Right cardiac atrium (tissue), 5 donors: ENCODE measurements at places on chromosomes 4 and X. TPM values are rescaled to one million over a fixed set of nuclear protein-coding genes. Genes with fewer than 3 reads are reported as not detected.

TLR1 gene
- 5.8 TPM for total RNA-seq

ZDHHC9 gene
- total RNA-seq = 11.3 TPM

HTN3 gene
- total RNA-seq = not detected

COL4A6 gene
- total RNA-seq = 18.1 TPM

RWDD4 gene
- total RNA-seq = 18.5 TPM

TGIF2LX gene
- total RNA-seq = not detected

GRCh38 chrX:24151513-24151912, 2.0 kb downstream of the ZFX start:
- DNase-seq = no peak

DNA sequence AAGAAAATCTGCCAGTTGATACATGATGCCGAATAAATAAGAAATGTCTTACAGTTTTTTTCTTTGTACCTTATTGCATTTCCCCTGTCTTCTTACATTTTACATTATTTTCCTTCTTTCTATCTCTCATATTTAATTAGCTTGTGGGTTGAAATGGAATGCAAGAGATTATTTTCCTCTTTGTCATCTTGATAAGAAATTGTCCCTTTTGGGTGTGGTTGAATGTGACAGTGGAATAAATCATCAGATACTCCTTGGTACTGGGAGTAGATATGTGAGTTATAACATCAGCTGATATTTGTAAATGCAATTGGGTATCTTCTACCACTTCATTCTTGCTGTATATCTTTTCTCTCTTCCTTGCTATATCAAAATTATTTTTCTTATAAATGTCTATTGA, 997.4 kb downstream of the RAPGEF2 start:
- DNase-seq = no peak

GRCh38 chr4:146567396-146567795, 45.7 kb upstream of the SLC10A7 start:
- DNase-seq = no peak

- no peak for DNase-seq
Measured at GRCh38 chrX:77548751-77549150, 101.6 kb downstream of the FGF16 start.

- no peak for DNase-seq
Measured at GRCh38 chrX:111100191-111100590, 4.2 kb downstream of the PAK3 start.

GRCh38 chr4:24831637-24832036, 36.3 kb downstream of the SOD3 start:
- no peak for DNase-seq

DNA sequence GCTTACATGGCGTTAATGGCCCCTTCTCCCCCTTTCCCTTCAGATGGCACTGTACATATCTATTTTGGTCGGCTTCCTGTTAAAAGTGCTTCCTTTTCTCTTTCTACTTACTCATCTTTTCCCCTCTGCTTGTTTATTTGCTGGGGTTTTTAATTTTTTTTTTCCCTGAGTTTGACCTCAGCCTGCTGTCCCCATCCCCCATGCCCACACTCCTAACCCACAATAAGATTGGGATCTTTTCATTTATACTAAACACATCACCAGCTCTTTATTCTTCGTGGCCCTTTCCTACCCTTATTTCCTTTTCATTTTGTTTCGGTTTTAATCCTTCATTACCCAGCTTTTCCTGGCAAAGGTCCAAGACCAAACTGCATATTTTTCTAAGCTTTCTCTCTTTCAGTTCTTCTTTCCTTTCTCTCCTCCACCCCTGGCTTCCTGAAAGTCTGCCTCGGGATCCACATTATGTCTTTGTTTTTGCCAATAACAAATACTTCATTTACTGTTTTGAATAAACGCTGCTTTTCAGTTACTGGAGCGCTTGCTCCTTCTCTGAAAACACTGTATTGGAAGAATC, 152.0 kb upstream of the USP9X start:
- DNase-seq = no peak

DNA sequence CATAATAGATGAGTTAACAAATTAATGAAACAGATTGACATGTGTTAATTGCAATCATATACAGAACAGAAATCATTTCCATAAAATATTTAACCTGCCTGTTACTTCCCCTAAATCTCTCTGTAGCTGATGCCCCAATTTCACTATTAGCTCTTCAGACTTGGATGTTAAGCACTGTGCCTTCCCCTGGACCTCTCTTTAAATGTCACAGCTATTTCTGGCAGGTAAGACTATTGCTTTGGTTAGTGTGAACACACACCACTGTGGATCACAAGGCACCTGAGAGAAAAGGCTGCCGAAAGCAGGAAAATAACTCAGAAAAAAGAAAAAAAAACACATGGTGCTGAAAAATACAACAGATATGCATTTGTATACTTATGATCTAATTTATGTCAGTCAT, 91.3 kb downstream of the SNCA start:
- no peak for DNase-seq

DNA sequence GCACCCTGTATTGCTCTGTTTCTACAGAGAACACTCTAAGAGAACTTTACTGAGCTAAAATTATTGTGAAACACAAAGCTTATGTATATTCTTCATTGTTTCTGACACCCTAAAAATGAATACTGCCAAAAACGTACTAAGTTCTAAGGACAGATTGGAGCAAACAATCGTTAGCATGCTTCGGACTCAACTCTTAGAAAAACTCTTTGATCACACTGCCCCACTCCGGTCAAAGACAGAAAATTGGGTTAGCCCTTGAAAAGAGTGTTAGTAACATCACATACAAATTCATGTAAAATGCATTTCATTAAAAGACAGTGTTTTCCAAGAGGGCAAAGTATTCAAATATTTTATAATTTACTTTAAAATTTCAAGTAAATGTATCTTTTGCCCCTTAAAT, 177.4 kb downstream of the DCHS2 start:
- no peak for DNase-seq

DNA sequence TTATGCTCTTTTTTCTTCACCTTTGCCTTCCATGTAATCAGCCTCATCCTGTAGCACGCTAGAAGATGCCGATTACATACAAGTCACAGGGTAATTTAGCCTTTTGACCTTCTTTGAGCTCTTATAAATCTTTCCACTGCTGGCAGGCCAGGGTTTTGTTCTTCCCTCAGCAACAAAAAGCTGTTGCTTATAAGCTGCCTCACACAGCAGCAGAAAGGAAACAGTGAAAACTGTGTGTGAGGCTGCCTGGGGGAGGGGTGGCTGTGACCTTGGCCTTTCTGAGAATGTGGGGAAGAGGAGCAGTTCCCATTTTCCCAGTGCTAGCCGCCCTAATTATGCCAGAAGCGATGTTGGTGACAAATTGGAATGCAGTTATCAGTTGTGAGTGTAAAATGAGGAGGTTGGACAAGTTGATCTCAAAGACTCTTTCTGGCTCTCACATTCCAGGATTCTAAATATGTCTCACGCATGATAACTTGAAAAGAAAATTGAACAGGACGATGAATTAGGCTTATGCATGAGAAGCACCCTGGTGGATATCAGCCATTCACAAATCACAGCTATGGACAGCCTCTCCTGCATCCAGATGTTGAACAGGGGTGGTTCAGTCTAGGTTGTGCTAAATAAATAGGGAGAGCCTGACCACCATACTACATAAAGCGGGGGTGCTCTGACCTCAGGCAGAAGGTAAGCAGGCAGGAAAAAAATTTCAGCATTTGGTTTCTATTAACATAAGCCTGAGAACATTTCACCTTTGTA, 25.7 kb downstream of the SLITRK2 start:
- no peak for DNase-seq

DNA sequence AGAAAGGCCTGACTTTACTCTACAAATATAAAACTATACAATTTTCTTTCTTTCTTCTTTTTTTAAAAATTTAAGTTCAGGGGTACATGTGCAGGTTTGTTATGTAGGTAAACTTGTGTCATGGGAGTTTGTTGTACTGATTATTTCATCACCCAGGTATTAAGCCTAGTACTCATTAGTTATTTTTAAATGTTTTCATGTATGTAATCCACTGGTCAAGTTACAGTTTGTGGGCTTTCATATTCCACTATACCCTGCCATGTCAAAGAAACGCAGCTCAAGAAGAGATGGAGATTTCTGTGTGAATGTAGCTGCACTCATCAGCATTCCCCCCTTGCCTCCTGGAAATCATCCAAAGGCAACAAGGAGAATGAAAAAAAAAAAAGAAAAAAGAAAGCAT, 31.2 kb upstream of the SPRY1 start:
- no peak for DNase-seq

DNA sequence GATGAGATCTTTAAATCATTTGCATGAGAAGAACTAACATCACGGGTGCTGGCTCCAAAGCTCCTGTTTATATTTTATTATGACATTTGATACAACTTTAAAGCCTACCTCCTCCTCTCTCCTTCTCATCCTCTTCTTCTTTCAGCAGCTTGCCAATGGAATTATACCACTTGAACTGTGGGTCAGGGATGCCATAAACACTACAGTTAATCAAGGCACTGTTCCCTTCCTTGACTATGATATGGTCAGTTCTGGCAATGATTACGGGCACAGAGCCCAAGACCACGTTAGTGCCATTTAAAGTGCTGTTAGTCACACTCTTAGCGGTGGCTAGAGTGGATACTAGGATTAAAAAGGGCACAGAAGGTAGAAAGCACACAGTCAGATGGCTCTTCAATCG, 20.7 kb downstream of the MFAP3L start:
- DNase-seq = no peak

GRCh38 chr4:6064383-6064782, 46.2 kb upstream of the C4orf50 start:
- no peak for DNase-seq

GRCh38 chr4:41146716-41147506, 67.4 kb downstream of the APBB2 start:
- peak; percentile 60 for DNase-seq

- no peak for DNase-seq
Measured at GRCh38 chrX:10966057-10966456, 145.1 kb upstream of the HCCS start.

GRCh38 chr4:126470862-126471261, 1156.1 kb downstream of the FAT4 start:
- no peak for DNase-seq

DNA sequence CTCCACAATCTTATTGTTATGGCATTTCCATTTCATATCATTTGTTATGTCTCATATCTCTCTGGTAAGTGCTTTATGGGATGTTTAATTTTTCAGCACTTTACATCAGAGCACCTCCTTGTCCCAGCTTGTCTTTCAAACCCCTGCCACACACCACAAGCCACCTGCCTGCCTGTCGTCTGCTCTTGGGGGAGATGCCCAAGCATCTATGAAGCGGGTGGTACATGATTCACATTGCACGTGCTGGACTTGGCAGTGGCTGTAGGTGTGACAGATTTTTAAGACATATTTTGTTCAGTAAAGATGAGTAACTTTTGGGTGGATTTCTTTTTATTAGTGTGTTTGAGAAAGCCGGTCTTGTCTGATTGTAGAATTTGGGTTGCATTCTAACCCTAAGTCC, 14.2 kb upstream of the SPATA4 start:
- no peak for DNase-seq
